Spinal cord (tissue), 10 donors: ENCODE measurements at places on chromosomes 5 and 9. TPM values are rescaled to one million over a fixed set of nuclear protein-coding genes. Genes with fewer than 3 reads are reported as not detected.
A peak's percentile ranks its signal among the peaks of the same experiment; 100 is the strongest.

GRCh38 chr9:96462541-96462940 lies 12.6 kb downstream of the HABP4 start:
- DNase-seq = no peak

GRCh38 chr9:102842423-102842822 lies 152.7 kb upstream of the CYLC2 start:
- no peak for DNase-seq

Gene PCDHGA12
- 10.7 TPM for total RNA-seq

- DNase-seq = no peak
Measured at GRCh38 chr5:122077366-122078115, 518 bp downstream of the LOX start.

DNA sequence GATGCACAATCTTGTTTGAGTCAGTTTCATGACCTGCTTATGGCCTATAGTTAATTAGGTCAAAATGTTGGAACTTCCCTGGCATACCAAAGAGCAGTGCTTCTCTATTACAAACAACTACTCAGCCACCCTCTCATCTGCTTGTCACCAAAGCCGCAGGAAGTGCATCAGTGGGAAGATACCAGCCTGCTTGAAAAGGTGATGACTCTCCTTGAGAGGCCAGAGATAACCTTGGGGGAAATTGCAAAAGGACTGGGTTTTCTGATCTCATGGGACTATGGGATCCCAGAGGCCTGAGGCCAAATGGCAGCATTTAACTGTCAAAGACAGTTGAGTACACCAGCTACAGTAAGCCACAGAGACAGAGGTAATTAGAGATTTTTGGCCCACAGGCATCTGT lies 69.9 kb downstream of the C9orf57 start:
- no peak for DNase-seq

Gene IGFBPL1
- total RNA-seq = 14.8 TPM

- peak; percentile 71 for DNase-seq
Measured at GRCh38 chr5:53311681-53312080, 168.7 kb upstream of the FST start.

Gene FGFR4
- 1.1 TPM for total RNA-seq

GRCh38 chr9:81718244-81718643 lies 28.9 kb upstream of the TLE1 start:
- DNase-seq = no peak

- no peak for DNase-seq
Measured at GRCh38 chr5:136027311-136027710, 1.5 kb upstream of the TGFBI start.

Gene SPEF2
- 36.4 TPM for total RNA-seq

Gene PCDHB9
- total RNA-seq = 3.5 TPM

Gene SLC34A3
- not detected for total RNA-seq

GRCh38 chr9:30522486-30522885 lies 1862.0 kb upstream of the ACO1 start:
- DNase-seq = no peak

DNA sequence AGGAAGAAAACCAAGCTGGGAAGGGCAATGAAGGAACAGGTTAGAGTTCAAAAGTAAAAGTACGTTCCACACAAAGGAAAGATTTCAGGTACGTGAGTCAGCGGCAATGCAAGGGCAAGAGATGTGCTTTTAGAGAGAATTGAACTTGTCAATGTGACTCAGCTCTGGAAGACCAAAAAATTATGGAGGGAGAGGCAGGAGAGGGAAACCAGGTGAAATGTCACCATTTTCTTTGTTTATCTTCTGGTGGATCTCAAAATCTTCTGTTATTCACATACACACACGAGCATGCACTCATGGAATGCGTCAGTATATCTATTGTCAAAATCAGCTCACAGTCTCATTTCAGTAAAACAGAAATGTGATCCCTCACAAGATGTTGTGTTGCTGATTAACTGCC lies 148.8 kb upstream of the RFX3 start:
- no peak for DNase-seq

Gene CDH6
- total RNA-seq = 50.9 TPM

- peak; percentile 89 for DNase-seq
Measured at GRCh38 chr9:33721674-33722358, 73.5 kb upstream of the PRSS3 start.

- no peak for DNase-seq
Measured at GRCh38 chr5:134735243-134735642, 3.1 kb upstream of the CAMLG start.

Gene MLANA
- total RNA-seq = 1.7 TPM

Gene ORM2
- not detected for total RNA-seq

DNA sequence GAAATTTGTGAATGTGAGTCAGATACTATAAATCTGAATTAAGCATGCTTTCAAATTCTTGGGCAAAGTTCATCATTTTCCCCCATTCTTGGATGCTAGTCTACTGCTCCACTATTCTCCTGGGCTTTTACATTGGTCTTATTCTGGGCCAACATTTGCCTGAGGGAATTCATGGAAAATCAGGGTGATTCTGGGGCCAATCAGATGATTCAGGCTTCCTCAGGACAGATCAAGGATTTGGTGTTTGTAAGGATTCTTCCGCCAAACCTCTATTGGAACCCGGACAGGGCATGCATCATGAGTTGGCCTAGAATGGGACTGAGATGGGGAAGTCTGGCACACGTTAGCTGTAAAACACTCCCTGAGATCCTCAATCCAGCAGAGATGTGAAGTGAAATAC lies 113.8 kb downstream of the MEF2C start:
- no peak for DNase-seq

Gene DAPK1
- 77.1 TPM for total RNA-seq

DNA sequence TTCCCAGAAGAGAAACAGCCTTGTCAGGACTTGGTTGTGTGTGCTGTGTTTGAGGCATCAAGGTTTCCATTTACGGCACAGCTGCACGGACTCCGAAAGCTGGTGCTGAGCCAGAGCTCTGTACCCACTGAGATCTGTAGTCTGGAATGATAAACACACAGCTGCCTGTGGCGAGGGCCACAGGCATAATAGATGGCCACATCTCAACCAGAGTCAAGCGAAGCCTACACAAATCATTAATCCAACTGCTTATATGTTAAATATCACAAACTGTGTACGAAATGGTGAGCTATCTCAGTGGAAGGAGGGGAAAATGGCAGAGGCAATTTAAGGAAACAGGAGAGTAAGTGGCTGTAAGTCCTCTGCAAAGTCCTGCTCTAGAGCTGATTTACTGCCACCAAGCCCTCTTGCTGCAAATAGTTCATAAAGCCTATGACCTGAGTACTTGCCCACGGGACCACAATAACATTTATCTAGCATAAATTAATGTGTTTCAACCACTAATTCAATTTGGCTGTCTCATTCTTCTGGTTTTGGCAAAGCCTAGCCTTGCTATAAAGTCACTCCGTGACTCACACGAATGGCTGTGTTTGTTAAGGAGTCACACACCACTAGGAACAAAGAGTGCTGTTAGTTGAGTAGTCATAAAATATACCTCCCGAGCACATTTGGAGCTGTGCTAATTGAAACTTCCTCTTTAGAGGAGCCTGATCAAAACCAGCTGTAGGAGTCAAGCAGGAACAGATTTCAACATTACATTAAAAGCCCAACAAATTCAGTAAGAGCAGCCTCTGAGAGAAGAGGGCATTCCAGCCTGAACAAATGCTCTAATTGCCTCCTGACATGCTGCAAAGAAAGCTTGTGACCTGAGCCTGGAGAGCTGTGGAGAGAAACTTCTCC lies 738.6 kb upstream of the ZNF608 start:
- DNase-seq = peak; percentile 92

Gene TNFSF15
- total RNA-seq = 0.69 TPM

Gene MAP1B
- 506 TPM for total RNA-seq

DNA sequence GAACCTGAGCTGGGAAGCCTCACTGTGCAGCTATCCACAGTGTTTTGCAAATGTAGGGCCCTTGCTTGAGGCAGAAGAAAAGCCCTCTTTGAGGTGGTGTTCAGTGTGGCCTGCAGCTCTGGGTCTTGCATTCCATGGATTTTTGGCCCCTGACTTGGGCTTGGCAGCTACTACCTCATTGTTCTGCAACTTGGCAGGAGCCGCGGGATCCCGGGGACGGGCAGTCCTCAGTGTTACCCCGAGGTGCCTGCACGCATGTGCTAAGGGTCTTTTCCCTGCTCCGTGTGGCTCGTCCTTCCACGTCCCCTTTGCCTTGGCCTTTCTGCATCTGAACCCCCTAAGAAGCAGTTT lies 39.8 kb downstream of the NEK6 start:
- peak; percentile 87 for DNase-seq

GRCh38 chr5:35540002-35540401 lies 77.7 kb upstream of the SPEF2 start:
- DNase-seq = peak; percentile 3

DNA sequence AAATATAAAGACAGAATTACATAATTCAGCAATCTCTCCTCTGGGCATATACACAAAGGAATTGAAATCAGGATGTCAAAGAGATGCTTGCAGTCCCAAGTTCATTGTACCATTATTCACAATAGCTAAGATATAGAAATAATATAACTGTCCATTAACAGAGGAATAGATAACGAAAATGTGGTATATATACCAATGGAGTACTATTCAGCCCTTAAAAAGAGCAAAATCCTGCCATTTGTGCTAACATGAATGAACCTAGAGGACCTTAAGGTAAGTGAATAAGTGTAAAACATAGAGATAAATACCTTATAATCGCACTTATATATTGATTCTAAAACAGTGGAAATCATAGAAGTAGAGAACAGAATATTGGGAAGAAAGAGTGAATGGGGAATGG lies 7.0 kb downstream of the ST8SIA4 start:
- DNase-seq = no peak

DNA sequence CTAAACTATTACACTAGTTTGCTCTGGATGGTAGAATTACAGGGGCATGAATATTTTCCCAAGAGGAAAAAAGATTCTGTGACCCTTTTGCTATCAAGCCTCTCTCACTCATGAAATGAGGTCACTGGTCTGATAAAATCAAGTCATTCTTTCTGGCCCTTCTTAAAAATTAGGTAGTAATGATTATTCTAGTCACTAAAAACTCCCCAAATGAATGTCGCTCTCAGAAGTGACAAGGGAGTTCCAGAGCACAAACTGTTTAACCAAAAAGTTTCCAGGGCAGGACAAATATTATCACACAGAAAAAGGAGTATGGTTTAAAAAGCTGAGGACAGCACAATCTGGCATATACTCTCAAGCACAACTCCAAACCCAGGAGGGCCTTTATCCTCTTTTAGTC lies 12.5 kb downstream of the ERMP1 start:
- no peak for DNase-seq

DNA sequence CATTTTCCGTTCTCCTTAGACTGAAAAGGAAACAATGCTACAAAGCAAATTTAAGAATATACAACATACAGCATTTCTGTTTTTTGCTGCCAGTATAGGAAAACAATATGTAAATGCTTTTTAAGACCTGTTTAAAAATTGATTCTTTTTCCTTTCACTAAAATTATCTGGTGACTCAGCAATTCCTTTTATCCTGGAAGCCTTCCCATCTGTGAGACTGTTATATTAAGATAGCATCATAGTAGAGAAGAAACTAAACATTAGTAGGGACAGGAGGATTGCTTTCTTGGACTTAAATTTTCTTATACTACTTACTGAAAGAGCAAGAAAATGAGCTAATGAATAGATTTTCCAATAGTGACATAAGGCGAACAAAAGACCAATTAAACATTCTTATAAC lies 30.0 kb upstream of the GPR21 start:
- no peak for DNase-seq

Gene LCN1
- not detected for total RNA-seq

GRCh38 chr5:154466671-154467070 lies 11.4 kb downstream of the HAND1 start:
- no peak for DNase-seq

DNA sequence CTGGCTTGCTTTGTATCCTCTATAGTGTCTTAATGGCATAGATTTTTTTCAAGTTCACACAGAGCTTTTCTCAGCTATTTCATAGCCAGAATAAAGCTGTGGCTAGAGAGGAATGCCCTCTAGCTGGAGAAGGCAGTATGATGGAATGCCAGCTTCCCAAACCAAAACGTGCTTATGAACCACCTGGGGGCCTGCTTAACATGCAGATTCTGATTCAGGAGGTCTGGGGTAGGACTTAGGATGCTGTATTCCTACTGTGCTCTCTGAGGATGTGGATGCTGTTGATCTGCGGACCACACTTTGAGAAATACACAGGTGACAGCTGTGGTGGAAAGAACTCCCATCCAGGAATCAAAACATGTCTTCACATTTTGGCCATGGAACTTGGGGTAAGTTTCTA lies 49.9 kb upstream of the DPYSL3 start:
- no peak for DNase-seq

Gene IFNB1
- not detected for total RNA-seq

- DNase-seq = no peak
Measured at GRCh38 chr5:115602591-115603125, 379 bp upstream of the TICAM2 start.

Gene ZNF658
- 18.8 TPM for total RNA-seq

DNA sequence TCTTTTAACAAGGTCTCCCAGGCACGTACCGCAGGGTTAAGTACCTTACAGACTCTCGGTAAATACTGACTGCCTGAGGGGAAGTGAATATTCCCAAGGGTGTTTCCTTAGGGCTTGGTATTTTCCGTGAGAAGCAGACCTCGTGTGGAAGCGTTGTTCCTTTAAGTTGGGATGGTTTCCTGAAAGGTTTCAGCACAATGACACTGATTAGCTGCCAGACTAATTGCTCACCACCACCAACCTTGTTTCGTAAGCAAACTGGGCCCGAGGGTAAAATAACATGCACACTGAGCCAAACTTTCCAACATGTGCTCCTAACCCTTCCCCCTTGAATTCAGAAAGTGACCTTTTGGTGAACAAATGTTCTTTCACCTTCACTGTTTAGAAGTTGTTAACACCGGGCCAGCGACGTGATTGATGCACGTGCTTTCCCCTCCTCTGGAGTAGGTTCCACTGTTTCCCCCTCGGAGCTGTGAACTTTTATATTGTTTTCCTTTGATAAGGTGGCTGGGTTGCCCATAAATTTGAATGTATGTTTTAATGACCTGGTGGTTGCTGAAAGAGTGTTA lies 128.1 kb upstream of the RPS23 start:
- DNase-seq = no peak

Gene MAMDC4
- 9.3 TPM for total RNA-seq

- no peak for DNase-seq
Measured at GRCh38 chr5:31965227-31965626, 208.9 kb downstream of the GOLPH3 start.

Gene CDC20B
- 1.9 TPM for total RNA-seq
